ENCODE measurements at places on chromosomes 2 and 18.

DNA sequence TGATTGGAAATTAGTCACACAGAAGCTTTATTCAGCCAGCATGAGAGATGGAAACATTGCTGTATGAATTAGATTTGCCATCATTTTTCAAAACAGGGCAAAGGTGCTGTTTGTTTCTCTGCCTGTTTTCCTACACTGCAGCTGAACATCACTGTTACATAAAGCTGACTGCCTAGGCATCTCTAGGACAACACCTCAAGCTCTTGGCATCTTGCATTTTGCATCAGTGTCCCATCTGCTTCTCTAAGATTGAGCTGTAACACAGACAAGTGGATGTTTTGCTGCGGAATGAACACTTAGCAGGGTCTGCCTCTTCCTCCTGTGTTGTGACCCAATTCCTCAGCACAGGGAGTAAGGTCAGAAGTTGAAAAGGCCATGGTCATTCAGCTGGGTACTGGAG lies 4.9 kb downstream of the CCT7 start:
- DNase-seq: no peak

DNA sequence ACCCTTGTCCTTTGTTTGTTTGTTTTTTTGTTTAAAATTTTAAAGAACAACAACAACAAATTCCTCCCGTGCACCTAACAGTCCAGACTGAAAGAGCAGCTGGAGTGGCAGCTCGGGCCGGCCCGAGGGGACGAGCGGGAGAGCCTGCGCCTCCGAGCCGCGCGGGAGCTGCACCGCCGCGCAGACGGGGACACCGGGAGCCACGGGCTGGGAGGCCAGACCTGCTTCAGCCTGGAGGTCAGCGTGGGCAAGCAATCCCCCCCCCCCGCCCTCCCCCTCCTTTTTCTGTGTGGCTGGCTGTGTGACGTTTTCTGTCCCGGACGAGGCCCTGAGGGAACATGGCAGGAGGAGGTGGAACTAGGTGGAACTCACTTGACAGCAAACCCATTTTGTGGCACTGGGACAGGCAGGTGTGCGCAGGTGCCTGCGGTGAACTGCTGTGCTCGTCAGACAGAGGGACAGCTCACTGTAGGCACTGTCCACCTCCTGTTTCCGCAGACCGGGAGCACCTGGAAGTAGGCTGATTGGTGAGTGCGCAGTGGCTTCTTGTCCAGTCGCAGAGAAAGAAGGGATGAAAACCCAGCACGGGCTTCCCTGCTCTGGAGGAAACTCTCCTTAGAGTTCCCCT lies 80.6 kb downstream of the MTCL1 start:
- no peak for DNase-seq

DNA sequence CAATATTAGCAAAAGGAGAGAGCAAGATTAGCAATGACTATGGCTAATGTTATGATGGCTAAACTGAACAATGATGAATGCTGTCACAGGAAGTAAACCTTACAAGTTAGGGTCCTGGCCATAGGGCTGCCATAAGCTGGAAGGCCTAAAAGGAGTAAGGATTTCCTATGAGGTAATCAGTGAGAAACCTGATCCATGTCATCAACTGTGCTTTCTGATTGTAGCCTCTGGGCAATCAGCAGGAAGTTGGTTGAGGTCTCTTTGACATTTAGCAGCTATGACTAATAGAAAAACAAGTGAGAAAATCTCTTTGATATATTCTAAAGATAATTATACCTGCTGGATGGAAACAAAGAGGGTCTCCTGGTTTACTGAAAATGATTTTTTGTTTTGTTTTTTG lies 193.0 kb downstream of the RAB3GAP1 start:
- DNase-seq: no peak

GRCh38 chr2:23435250-23436035 lies 50.5 kb downstream of the KLHL29 start:
- DNase-seq: no peak

DNA sequence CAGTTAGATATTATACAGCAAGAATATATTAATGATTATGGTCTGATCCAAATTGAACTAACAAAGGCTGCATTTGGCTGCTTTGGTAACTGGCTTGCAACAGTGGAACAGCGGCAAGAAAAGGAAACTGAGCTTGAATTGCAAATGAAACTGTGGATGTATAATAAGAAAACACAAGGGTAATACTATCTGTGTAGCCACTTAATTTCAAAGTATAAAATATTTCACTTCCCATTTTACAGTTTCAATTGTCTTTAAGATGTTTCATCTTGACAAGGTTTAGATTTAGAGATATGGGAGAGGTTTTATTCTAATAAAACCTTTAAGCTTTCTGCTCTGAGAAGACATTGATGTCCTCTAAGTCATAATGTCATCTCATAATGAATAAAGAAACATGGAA lies 23.8 kb downstream of the WDR75 start:
- no peak for DNase-seq

GRCh38 chr2:89763254-89763580 lies 1071.7 kb downstream of the RPIA start:
- DNase-seq: no peak

GRCh38 chr18:21330122-21330701 lies 88.2 kb downstream of the GREB1L start:
- DNase-seq: no peak

- no peak for DNase-seq
These were observed 94.2 kb upstream of the DLX2 start for GRCh38 chr2:172196768-172197431.

DNA sequence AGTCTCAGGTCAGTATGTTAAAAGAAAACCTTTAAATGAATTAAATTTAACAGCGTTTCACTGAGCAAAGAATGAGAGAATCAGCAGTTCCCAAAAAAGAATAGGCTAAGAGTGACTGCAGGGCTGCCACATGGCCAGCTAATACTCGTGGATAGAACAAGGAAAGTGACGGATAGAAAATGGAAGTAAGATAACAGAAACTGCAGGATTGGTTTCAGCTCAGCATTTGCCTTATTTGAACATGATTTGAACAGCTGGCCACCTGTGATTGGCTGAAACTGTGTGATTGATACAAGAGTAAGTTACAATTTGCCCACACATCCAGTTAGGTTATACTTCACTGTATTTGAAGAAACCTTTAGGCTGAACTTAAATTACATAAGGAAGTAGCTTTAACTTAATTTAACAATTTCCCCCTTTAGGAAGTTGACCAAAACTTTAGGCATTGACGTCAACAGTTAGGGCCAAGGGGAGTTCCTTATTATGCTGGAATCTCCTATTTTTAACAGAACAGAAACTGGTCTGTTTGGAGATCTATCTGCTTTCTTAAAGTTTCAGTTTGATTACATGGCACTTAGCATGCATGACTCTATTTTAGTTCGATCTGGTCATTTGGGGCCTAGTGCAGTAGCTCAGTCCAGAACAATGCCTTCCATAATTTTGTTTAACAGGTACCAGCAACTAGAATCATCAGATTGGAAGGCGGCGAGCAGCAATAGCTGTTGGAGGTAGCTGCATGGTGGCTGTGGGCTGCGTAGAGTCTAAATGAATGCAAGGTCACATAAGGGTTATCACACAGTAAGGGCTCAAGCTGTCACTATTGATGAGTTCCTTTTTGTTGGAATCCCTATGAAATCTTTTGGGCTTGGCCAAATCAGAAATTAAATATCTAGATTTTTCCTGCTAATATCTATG lies 143.4 kb downstream of the TRIM43 start:
- no peak for DNase-seq

DNA sequence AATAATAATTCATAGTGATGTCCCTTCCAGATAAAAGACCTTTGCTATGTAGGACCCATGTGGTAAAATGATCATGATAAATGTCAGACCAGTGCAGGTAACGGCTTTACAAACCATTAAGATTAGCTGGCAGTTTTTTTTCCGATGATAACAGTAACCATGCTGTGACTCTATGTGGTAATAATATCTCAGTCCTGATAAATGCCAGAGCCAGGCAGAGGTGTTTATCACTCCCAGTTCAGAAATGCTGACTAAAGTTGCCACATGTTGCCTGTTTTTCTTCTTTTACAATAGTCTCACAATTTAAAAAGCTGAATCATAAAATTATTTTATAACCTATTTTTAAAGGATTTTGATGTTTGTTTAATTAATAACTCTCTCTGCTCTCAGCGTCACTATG lies 565.1 kb downstream of the ARHGAP15 start:
- no peak for DNase-seq

DNA sequence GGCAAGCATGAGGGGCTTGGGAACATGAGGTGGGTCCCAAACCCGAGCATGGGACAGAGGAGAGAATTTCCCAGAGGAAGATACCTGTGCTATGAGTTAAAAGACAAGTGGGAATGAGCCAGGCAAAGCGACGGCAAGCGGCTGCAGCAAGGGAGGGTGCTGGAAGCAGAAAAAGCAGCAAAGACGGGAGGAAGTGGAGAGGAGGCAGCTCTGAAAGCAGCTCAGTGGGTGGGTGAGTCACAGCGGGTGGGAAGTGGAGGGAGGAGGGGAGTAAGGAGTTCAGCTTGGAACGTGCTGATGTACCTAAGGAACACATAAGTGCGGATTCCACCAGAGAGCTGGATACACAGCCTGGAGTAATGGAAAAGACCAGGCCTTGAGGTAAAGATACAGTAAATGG lies 41.4 kb downstream of the THUMPD2 start:
- DNase-seq: no peak

DNA sequence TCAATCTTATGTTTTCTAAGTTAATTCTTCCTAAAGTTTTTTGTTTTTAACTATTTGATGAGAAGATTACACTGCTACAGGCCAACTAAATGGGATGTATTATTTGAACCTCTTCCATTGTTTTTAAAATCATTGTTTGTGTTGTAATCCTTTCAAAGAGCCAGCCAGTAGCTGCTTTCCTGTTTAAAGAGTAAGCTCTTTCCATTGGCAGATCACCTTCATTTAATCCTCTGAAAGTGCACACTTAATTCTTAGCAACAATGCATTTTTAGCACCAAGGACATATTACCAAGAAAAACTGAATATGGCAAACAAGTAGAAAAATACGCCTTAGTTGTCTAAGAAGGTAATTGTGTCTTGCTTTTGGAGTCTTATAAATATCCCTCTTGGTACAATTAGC lies 54.0 kb downstream of the MEIS1 start:
- DNase-seq: no peak

GRCh38 chr2:1572638-1573037 lies 159.4 kb downstream of the TPO start:
- DNase-seq: no peak

- no peak for DNase-seq
These were observed 980.1 kb upstream of the POU3F3 start for GRCh38 chr2:103873716-103874351.

DNA sequence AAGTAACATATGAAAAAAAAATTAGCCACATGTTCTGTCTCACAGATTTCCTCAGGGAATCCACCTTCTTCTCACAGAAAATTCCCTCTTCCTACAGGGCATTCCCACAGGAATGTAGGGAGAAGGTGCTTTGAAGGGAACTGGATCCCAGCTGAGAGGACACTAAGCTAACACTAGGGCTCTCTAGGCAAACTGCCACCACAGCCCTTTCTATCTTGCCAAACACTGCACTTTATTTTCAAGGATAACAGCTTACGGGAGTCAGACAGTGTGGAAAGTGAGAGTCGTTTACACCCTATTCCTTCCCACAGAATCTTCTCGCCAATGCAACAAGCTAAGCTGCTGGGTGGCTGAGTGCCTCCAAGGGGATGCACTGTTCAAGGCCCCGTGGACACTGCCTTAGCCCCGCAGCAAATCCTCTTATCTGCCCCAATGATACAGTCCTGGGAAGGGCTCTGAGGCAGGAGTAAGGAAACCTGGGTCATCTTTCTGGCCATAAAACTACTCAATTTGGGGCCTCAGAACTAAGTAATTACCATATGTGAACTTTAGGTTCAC lies 76.9 kb downstream of the CCDC93 start:
- DNase-seq: no peak

GRCh38 chr2:128185576-128185975 lies 94.6 kb downstream of the UGGT1 start:
- DNase-seq: no peak

DNA sequence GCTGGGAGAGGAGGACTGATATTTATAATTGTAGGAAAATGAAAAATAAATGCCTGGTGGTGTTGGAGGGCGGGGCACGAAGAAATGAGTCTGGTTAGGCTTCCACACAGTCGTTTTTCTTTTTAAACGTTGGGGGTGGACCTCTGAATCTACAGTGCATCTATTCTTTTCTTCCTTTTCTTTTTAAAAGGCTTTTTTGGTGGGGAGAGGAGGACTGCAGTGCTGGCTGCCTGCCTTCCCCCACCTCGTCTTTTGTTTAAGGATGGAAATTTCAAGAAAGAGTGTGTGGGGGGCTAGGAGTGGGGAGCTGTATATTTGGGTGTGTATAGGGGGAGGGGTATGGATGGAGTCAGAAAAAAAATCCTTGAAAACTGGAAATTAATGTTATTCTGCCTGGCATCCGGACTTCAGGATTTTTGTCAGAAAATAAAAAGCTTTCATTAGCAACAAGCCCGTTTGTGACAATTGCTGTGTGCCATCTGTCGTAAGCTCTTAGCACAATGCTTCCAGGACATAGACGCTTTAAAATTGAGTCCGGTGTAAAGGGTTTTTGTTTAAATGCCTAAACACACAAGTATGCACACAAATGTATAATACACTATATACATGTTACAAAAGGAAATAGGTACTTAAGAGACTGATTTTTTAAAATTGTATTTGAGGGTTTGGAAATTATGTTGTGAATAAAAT lies 1.1 kb downstream of the MAP2 start:
- no peak for DNase-seq

GRCh38 chr2:64558445-64559081 lies 34.4 kb downstream of the AFTPH start:
- DNase-seq: no peak

DNA sequence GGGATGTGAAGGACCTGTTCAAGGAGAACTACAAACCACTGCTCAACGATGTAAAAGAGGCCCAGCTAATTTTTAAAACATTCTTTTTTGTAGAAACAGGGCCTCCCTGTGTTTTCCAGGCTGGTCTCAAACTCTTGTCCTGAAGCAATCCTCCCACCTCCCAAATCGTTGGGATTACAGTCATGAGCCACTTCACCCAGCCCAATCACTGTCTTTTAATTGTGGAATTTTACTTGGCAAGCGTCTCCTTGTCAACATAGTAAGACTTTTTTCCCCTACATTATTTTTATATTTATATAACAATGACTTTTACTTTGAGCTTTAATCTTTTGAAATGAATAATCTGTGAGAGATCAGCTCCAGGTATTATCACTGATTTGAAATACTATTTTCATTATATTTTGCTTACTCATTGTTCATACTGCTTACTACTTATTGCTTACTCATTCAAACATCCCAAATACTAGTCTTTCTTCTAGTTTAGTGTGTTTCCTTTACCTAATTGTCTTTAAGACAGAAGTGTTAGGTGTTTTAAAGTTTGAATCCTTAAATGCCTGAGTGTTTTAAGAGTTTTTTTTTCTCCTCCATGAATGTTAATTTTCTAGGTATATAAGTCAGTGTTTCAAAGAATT lies 48.9 kb downstream of the PTPN4 start:
- DNase-seq: no peak

GRCh38 chr2:227082286-227082685 lies 81.7 kb downstream of the COL4A4 start:
- no peak for DNase-seq

GRCh38 chr18:13893418-13893760 lies 21.9 kb downstream of the MC2R start:
- DNase-seq: no peak
